ENCODE measurements at places on chromosomes 3 and 15.

DNA sequence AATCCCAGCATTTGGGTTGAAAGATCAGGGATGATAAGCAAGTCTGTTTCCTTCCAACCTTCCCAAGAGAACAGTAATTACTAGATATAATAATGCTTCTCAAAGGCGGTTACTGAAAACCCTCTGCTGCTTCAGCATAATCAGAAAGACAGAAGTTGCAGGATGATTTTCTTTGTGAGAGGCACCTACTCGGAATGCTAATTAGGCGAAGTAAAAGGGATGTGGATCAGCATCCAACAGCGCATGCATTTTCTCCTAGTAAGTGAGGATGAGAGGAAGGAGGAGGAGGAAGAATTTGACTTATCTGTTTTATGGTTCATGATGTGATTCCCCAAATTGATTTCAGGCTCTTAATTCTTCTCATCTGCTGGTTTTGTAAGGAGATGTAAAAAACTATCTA is 118.0 kb downstream of the CACNA2D3 start:
- no peak for DNase-seq

DNA sequence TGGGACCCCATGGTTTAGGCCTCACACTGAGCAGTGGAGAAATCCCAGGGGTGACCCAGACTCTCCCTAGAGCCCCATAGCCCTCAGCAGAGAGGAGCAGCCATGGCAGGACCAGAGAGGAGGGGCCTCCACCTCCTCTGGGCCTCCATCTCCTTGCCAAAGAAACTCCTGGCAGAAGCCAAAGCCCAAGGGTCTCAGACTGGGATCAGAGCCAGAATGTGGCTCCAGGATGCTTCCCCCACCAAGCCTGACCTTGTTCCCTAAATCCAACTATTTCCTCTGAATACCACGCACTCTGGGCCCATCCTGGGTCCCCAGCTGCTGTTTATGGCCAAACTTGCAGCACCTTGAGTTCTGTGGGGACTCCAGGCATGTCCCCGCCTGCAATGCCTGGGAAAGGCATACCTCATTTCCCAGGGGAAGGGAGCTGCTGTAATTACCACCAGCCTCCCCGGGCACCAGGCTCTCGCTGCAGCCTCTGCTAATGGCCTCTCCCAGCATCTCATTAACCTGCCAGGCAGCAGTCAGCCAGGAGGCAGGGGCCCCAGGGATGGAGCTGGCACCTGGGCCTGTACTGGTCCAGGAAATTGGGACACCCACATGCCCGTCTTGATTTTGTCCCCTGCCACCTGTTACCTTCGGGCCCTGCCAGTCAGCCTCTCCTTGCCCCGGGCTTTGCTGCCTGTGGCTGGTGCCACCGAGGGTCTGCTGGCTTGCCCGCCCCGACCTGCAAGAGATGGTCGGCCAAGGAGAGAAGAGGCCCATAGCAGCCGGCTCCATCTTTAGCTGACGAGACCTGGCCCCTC is 4.6 kb downstream of the CCDC9B start:
- no peak for DNase-seq

- DNase-seq = no peak
These were observed 79.5 kb downstream of the ZNF280D start for GRCh38 chr15:56653787-56654186.

GRCh38 chr15:43086551-43086950 is 19.3 kb downstream of the UBR1 start:
- no peak for DNase-seq

DNA sequence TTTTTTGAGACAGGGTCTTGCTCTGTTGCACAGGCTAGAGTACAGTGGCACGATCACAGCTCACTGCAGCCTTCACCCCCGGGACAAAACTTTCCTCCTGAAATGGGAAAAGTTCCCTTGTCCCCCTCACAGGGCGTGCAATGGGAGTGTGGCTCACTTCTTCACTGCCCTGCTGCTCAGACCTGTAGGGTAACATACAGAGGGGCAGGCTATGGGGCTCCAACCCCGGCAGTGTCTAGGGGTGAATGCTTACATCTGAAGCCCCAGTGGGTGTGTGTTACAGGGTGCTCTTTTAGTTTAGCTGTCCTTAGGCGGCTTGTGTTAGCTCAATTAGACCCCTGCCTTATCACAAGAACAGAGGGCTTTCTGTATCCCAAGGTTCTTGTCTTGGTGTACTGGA is 157.3 kb downstream of the RBPMS2 start:
- DNase-seq = no peak

- no peak for DNase-seq
These were observed 131.7 kb downstream of the GABRB3 start for GRCh38 chr15:26641144-26641543.

DNA sequence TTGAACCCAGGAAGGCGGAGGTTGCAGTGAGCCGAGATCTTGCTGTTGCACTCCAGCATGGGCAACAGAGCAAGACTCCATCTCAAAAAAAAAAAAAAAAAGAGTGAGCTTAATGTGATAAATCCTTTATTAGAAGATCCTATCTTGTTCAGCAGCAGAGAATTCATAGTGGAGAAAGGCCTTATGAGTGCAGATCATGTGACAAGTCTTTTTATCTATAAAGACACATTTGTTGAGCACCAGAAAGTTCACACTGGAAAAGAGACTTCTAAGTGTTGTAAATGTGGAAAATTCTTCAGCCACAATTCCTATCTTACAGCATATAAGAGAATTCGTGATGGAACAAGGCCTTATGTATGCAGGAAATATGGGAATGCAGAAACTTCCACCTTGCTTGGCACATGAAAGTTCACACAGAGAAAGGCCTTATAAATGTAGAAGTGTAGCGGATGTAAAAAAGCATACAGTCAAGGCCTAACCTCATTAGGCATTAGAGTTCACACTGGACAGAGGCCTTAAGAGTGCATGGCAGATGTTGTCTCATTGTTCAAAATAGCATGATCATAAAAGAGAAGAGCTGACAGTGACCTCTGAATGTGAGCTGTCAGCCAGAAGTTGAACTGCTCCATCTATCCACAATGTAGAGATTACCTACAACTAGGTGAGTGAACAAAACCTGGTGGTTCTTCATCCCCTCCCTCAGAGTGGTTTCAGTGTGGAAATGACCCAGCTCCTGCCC is 16.7 kb downstream of the ADAM10 start:
- DNase-seq = no peak

GRCh38 chr15:80495401-80495942 is 91.3 kb downstream of the ARNT2 start:
- no peak for DNase-seq

- DNase-seq = no peak
These were observed 28.9 kb downstream of the OSBPL10 start for GRCh38 chr3:31952205-31952604.

- DNase-seq = no peak
These were observed 208.5 kb downstream of the EPHA3 start for GRCh38 chr3:89315750-89316470.

DNA sequence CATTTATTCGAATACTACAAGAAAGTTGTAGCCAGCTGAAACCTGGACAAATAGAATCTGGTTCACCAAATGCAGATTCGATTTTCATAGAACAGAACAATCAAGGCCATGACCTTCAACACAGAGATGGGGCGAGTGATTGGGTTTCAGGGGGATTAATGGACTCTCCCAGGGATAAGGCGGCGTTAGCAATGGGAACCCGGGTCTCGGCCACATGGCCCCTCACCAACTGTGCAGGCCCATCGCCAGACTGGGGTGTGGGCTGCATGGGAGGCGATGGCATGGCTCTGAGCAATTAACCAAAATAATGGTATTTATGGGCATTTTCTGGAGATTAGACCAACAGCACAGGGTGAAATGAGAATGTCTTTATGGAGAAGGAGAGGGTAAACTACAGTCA is 34.2 kb downstream of the VGLL4 start:
- no peak for DNase-seq

- DNase-seq = no peak
These were observed 121.5 kb downstream of the SLC9A9 start for GRCh38 chr3:143726727-143727126.

DNA sequence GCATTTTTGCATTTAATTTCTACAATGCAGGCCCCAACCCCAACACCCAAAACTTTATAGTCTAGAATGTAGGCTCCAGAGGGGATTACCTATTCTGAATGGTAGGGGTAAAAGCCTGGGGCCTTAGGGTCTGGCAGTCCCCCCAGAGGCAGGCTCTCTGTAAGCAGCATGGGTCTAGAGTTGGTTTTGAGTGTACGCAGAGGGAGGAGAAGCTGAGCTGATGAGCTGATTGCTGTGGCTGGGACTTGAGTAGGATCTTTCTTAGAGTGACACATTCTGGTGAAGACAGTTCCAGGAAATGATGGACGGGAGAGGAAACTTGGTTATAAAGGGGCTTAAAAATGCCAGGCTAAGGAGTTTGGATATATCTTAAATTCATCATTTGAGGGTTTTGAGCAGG is 2.1 kb downstream of the LPP start:
- no peak for DNase-seq

DNA sequence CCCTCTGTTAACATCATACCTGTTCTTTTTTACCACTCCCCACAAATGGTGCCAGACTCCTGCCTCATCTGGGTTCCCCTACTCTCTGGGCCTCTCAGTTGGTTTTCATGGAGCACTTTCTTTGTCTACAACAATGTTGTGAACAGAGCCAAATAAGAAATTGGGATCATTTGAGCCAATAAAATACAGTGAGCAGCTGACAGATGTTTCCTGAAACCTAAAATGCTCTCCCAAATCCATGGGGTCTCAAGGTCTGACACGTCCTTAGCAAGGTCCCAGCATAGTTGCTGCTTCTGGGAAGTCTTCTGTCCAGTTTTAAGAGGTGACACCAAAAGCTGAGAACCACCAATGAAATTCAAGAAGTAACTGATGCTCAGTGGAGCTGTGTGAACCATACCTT is 1.7 kb downstream of the NMNAT3 start:
- no peak for DNase-seq

GRCh38 chr3:101940521-101941317 is 91.4 kb downstream of the NFKBIZ start:
- DNase-seq = no peak

GRCh38 chr3:13067778-13068177 is 5.5 kb downstream of the IQSEC1 start:
- no peak for DNase-seq

DNA sequence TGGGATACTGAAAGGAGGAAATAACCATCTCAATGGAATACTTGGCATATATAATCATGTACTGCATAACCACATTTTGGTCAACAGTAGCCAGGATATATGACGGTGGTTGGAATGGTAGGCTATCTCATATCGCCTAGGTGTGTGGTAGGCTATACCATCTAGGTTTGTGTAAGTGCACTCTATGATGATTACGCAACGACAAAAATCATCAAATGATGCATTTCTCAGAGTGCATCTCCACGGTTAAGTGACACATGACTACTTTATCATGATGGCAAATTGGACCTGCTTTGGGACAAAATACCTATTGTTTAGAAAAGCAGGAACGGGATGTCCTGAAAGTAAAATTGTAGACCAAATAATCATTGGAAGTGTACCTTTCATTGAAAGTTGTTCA is 2.8 kb downstream of the MYZAP start:
- no peak for DNase-seq

DNA sequence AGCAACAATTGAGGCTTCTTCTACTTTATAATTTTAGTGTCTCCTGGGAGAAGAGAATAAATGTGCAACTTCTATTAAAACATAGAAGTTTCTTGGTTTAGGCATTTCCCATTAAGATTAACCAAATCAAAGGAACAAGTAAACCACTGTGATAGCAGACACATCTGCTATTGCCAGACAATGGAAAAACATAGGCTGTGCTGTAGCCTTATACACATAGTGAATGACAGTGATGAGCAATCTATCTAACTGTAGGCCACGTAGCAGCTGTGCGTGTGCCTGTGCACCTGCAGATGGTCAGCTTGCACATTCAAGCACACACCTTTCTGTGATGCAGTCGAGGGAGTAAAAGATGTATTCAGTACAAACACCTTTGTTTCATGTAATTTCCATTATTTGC is 32.7 kb downstream of the GNB4 start:
- DNase-seq = no peak

DNA sequence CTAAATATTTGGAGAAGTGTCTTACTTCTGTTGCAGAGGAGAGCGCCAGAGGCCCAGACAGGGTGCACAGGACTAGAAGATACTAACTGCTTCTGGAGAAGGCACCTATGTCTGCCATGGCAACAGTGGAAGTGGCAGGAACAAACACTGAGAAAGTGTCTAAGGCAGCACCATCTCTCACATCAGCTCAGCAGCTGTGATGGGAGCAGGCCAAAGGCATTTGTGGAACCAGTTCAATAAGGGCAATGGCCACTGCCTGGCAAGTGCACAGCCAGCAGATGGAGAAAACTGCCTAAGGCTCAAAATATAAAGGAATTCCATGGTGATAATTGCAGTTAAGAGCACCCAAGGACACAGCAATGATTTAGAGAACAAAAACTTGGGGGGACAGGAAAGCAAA is 563.0 kb upstream of the CCDC54 start:
- no peak for DNase-seq

GRCh38 chr3:16897254-16897926 is 12.6 kb downstream of the PLCL2 start:
- no peak for DNase-seq

DNA sequence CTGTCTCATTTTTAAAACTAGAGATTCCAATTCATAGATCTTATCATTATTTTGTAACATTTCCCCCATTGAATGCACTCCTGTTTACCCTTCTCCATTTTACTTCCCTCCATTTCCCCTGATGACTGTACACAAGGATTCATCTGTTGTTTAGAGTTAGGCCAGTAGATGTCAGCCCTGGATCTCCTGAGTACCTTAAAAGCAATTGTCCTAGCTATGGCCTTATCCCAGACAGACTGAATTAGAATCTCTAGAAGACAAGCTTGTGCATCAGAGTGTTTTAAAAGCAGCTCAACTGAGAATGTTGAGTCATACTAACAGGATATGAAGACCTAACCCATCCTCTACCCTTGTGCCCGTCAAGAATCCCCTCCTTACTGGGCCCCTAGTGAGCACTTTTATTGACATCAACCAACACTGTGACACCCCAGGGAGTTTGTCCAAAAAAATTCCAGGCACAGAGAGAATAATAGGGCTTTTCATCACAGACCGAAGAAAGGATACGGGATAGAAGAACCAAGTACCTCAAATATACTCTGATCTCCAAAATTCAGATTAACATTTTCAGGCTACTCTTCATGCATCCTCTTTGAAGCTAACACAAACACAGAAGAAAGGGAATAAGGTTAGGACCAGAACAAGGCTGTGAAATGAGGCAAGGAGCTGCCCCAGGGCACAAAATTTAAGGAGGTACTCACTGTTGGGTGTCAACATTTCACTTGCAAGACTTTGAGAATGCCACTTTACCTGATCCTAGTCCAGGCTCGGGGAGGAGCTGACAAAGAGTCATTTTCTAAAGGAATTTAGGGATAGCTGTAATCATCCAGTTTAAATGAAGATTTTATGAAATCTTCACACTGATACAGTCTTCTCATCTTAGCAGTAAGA is 17.1 kb downstream of the ZBED2 start:
- no peak for DNase-seq
